ENCODE measurements at places on chromosomes 1 and 21. TPM values are rescaled to one million over a fixed set of nuclear protein-coding genes. Genes with fewer than 3 reads are reported as not detected.

- DNase-seq, result no peak
Measured at GRCh38 chr1:18947570-18947969, 8.9 kb downstream of the IFFO2 start.

DNA sequence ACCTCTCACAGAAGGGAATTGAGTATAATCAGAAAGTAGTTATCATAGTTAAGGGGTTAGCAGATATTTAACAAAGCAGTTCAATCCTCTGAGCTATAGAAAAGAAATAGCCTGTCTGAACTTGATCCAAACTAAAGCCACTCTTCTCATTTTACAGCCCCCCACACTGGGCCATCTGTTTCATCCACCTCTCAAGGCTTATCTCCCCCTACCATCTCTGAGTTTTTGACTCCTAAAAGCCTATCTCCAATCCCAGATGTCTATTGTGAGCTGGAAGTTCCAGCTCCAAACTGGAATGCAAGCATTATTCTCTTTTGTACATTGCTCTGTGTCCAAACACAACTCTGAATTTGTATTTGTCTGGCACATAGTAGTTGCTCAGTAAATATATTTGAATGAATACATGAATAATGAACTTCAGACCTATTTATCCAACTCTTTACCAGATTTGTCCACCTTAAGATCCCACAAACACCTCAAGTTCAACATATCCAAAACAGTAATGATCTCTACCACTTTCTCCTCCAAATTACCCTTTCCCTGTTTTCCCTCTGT lies 98.1 kb downstream of the PLPP3 start:
- DNase-seq, result no peak

- DNase-seq, result no peak
Measured at GRCh38 chr1:63813829-63814277, 40.0 kb downstream of the ROR1 start.

DNA sequence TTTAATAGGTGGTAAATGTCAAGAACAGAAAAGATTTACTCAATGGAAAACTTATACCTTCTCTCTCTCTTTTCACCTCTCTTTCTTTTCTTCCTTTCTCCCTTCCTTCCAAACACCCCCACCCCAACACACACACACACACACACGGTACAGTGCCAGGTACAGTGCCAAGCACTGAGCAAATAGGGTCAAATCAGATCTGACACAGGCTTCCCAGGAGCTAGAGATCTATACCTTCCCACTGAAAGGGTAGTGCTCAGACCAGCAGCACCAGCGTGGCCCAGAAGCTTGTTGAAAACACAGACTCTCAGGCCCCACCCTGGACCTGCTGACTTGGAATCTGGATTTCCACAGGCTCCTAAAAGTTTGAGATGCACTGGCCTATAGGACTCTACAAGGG lies 31.9 kb downstream of the IRF2BP2 start:
- DNase-seq, result no peak

GRCh38 chr1:159594625-159595405 lies 7.2 kb downstream of the APCS start:
- no peak for DNase-seq

GRCh38 chr1:240093120-240093961 lies 1.7 kb downstream of the FMN2 start:
- no peak for DNase-seq

GRCh38 chr1:105636052-105636451 lies 1420.4 kb upstream of the PRMT6 start:
- DNase-seq, result no peak

DNA sequence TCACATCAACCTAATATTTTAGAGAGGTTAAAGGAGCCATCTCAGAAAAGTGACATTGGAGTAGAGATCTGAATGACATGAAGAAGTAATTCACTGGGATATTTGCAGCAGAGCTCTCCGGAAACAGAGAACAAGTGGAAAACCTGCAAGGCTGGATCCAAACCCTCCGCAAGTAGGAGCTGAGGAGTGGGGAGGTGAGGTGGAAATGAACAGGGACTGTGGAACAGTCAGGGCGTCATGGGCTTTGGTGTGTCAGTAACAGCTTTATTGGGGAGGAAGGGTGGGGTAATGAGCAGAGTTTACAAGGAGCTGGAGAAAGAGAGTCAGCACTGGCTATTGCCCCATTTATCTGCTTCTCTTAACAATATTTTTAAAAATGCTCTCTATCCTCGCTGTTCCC lies 9.3 kb upstream of the IVL start:
- no peak for DNase-seq

- DNase-seq, result no peak
Measured at GRCh38 chr1:50724626-50725286, 235.3 kb downstream of the FAF1 start.

- DNase-seq, result no peak
Measured at GRCh38 chr1:10867914-10868598, 71.6 kb upstream of the CASZ1 start.

- DNase-seq, result no peak
Measured at GRCh38 chr1:217062586-217062985, 339.4 kb upstream of the ESRRG start.

ZNF678 gene
- total RNA-seq, result 4.2 TPM

GNPAT gene
- 37.9 TPM for total RNA-seq

All from chondrocyte (in vitro differentiated cells).